WERI-Rb-1 (cell line): ENCODE measurements at places on chromosomes 7 and 10.

DNA sequence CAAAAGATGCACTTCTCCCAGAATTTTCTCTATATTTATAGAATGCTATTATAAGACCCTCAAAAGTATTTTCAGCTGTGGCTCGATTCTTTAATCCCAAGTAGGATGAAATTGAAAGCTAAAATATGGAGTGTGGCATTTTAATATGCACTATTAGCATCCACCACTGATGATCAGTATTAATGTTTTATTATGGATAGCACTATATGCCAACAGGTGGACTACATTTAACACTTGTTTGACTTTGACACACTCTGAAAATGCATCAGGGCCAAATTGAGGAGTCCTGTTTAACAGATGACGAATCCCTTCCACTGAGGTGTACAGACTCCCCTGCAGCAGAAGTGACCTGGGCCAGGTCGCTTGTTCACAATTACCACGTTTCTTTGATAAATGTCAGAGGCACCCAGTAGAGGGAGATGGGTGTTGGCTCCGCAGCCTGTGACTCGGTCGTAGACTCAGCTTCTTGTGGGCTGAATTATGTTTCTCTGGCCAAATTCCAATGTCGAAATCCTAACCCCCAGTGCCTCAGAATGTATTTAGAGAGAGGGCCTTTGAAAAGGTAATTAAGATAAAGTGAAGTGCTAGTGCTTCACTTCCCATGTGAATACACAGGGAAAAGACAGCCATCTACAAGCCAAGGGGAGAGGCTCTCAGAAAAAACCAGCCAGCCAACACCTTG, 48.1 kb downstream of the WIPF3 start:
- no peak for DNase-seq

DNA sequence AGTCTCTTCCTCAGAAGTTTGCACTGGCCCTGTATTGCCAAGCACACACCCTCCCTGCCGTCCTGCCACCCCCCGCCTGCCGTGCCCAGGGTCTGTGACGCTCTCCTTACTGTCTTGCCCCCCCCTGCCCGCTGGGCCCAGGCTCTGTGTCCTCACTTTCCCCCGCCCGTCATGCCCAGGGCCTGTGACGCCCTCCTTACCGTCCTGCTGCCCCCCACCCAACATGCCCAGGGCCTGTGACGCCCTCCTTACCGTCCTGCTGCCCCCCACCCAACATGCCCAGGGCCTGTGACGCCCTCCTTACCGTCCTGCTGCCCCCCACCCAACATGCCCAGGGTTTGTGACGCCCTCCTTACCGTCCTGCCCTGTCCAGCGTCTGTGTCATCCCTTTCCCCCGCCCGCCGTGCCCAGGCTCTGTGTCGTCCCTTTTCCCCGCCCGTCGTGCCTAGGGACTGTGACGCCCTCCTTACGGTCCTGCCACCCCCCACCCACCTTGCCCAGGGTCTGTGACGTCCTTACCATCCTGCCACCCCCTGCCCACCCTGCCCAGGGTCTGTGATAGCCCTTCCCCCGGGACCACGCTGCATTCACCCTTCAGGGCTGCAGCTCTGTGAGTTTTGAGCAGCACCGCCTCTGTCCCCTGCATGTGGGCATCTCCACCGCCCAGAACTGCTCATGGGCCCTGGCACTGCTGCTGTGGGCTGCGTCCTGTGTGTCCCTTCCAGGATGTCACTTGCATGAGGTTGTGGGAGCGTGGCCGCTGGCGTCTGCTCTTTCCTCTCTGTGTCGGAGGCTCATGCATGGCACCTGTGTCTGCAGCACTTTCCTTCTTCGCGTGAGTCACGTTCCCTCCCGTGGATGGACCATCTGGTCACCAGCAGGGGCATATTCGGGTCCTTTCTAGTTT, 19.3 kb upstream of the PRKAR1B start:
- DNase-seq: peak; percentile 5

GRCh38 chr10:126380352-126381076, 7.8 kb downstream of the ADAM12 start:
- no peak for DNase-seq

GRCh38 chr7:133530682-133531081, 277.8 kb downstream of the EXOC4 start:
- no peak for DNase-seq

DNA sequence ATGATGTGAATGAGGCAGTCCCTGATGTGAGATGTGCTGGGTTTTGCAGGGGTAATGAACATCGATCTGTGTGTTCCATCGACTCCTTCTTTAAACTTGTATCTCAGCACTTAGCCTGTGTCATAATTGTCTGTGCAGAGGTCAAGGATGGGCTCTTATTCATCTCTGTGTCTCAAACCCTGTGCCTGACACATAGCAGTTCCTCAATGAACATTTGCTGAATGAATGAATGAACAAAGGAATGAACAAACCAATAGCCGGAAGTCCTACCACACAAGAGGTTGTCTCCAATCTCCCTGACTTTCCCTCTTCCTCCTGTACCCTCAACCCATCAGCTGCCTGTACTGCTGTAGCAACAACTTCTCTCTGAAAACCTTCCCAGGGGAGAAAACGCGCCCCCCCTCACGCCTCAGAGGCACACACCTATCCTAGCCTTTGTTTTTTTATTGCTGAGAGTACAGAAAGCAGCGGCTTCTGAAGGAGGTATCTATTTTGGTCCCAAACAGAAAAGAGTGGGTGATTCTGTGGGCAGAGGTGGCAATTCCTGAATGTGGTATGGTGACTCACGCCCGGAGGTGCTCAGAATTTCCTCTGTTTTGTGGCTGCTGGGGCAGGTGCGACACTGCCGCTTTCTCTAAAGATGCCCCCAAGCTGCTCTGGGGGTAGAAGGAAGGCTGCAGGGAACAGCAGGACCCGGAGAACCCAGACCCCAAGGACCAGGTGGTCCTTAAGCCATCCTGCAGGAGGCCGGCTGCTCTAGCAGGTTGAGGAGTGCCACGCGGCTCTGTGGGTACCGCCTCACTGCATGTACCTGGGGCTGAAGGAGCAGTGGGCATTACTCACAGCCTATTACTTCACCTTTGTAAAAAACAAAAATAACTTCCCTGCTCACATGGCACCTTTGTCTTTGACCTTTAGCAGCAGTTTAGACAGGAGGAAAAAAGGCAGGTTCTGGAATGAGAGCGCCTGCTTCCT, 9.6 kb downstream of the IL2RA start:
- no peak for DNase-seq

GRCh38 chr10:104142081-104142480, 20.1 kb downstream of the SFR1 start:
- DNase-seq: no peak

DNA sequence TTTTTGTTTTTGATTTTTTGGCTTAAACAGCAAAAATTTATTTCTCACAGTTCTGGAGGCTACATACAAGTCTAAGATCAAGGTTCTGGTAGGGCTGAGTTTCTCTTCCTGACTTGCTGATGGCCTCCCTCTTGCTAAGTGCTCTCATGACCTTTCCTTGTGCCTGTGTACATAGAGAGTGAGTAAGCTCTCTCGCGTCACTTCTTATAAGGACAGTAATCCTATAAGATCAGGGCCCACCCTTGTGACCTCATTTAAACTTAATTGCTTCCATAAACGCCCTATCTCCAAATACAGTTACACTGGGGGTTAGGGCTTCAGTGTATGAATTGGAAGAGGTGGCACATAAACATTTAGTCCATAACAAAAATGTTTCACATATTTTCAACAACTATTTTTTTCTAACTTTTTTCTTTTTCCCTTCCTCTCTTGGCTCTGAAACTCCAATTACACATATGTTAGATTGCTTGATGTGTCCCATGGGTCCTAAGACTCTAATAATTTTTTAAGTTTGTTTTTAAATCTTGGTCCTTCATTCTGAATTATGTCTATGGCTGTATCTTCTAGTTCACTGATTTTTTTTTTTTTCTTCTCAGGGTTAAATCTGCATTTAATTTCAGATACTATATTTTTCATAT, 149.8 kb downstream of the HBP1 start:
- DNase-seq: peak; percentile 8

DNA sequence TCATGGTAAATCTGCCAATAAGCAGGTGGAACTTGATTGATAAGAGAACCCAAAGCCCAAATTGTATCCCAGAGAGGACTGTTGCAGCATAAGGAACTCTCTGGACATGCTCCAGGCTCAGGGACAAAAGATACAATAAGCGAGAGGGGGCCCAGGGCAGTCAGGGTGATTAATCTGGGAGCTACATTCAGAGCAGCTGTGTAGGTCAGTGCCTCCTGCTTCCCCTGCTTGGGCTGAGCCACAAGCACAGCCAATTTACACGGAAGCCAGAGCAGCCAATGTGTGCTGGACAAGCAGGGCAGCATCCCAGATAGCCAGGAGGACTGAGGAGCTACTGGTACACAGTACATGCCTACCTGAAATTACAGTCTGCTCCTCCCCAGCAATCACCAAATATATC, 24.2 kb downstream of the MYPN start:
- DNase-seq: no peak

GRCh38 chr10:26494018-26494417, 55.9 kb downstream of the APBB1IP start:
- DNase-seq: no peak
